Kidney epithelial cell (primary cell): ENCODE measurements at places on chromosomes 13 and 19.

- no peak for DNase-seq
Measured at GRCh38 chr13:114074671-114075315, 57.6 kb downstream of the RASA3 start.

GRCh38 chr19:2550431-2551171, 74.7 kb downstream of the GADD45B start:
- DNase-seq: no peak

DNA sequence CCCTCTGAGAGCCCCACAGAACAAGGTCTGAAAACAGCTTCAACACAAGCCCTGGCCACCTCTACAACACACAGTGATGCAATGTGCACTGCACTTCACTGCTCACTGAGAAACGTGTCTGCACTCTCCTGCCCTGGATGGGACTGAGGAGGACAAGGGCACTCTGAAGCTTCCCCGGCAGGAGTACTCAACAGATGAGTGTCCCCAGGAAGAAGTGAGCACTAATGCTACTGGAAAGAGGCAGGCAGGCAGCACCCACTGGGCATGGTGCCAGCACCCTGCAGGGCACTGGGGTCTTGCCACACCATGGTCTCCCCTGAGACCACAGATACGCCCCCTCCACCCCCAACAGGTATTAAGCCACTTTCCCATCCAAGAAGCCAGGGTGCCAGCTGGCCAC, 17.7 kb upstream of the SLC35E1 start:
- no peak for DNase-seq

- no peak for DNase-seq
Measured at GRCh38 chr13:41361491-41361890, 50.4 kb downstream of the NAA16 start.

DNA sequence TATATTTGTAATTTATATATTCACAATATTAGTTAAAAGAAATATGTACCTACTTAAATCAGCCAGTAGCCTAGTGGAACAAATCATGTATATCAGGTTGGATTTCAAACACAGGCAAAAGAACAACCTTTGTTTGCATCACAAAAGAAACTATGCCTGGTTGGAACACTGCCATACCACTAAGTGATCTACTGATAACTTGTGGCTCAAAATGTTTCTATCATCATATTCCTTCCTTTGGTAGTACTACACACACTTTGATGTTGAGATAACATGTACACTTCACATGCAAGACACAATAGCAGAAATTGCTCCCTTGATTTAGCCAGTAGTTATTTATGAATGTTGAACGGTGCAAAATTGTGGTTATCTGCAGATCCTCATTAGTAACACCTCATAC, 146.0 kb upstream of the GPC6 start:
- DNase-seq: peak; percentile 18

DNA sequence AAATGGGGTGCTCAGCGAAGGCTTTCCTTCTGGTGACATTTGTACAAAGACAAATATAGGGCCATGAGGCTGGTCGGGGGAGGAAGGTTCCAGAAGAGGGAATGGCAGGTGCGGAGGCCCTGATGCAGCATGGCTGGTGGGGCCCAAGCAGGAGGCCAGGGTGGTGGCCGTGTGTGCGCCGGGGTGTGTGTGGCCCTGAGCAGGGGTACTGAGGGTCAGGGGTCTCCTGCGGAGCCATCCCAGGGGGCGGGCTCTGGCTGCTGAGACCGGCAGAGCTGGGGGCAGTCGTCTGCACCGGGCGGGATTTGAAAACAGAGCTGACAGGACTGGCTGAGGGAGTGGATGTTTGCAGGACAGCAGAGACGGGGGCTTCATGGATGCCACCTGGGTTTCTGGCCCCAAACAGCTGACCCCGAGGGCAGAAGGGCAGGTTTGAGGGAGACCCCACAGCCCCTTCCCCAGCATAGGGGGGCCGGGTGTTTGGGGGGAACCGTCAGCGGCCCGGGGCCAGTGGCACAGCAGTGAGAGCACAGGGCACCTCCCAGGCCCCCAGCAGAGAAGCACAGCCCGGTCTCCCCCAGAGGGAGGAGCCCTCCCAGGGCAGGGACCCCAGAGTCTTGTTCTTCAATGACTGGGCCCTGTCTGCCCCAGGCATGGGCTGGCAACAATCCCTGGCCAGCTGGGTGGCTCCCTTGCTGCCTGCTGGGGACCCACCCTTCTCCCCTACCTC, 11.4 kb downstream of the PIAS4 start:
- DNase-seq: no peak

GRCh38 chr19:55176076-55176475, 4.0 kb downstream of the SYT5 start:
- DNase-seq: no peak

GRCh38 chr13:93726173-93726957, 499.8 kb downstream of the GPC6 start:
- DNase-seq: no peak

DNA sequence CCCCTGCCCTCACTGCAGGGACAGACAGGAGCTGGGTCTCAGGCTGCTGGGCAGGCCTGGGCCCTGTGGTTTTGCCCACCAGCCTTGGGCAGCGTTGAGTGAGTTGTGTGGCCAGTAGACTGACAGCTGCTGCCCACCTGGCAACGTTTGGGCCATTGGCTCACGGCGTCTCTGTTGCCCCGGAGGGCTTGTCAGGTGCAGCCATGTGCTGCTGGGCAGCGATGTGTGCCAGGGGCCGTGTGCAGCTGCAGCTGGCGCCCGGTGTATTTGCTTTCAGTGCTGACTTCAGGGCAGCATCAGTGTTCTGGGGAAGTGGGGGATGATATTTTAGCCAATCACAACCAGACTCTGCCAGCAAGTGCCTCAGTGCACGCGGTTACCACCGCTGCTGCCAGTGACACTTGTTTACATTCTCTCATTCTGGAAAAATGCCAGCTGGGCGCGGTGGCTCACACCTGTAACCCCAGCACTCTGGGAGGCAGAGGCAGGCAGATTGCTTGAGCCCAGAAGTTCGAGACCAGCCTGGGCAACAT, 10.6 kb downstream of the FZR1 start:
- no peak for DNase-seq
